Kidney epithelial cell (primary cell): ENCODE measurements at places on chromosomes 6 and 20.

DNA sequence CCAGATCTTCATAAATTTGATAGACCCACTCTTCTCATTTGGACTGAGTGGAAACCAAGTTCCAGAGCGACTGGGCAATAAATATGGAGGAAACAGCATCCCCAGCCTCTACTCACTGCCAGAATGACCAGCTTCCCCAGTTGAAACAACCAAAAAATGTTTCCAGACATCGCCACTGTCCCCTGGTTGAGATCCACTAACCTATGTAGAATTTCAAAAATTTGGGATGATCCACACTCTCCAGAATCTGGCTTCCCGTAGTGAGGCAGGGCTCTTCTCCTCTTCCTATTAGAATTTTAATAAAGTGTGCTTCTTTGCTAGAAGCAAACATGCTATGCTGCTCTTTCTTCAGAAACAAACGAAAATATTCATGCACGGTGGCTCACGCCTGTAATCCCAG, 287.0 kb upstream of the SUPT3H start:
- no peak for DNase-seq

GRCh38 chr20:60727425-60727824, 524.6 kb upstream of the CDH4 start:
- DNase-seq = no peak

- no peak for DNase-seq
Measured at GRCh38 chr6:147922799-147923198, 414.3 kb downstream of the SAMD5 start.

DNA sequence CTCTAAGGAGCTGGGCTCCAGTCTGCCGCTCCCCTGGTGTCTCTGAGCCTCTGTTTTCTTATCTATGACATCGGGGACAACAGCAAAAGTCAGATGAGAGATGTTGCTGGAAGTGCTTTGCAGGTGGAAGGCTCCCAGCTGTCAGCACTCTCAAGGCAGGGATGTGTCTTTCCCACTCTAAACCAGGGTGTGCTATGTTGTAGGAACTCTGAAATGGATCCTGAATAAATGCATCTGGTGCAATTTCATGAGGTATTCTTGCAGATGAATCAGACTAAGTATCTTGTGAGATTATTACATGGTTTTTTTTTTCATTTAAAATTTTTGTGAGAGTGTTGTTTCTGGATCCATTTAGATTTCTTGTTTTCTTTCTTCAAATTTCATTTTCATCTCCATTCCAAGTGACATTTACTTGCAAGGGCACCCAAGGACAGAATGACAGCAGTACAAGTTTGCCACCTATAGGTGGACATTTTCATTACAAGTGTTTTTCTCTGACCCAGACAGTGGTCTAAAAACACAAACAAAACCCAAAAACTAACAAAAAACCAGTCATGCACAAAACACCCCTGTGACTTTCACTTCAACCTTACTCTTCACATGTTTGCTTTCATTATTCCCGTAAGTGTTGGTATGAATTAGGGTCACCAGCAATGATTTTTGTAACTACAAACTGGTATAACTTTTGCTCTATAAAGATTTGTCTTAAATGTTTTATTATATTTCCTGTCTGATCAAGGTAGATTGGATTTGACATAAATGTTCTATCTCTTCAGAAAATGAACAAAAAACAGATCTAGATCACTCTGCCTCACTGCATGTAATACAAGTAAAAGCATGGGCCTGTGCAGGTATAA, 14.7 kb upstream of the SIM1 start:
- DNase-seq = no peak

DNA sequence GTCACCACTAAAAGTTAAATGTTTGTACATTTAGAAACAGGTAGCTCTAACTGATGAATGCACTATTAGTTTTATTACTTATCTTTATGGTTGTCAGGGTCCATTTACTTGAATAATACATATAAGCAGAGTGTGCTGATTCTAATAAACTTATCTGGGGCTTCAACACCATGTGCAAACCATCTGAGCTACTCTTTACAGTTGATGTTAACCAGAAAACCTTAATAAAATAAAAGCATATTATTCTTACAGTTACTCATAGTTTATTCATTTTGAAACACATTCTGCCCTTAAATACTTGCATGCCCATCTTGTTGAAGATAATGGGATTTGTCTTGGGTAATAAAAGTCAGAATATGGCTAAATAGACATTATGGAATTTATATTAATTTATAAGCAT, 1042.2 kb downstream of the EPHA7 start:
- DNase-seq = no peak
